ENCODE measurements at places on chromosomes 16 and 17. TPM values are rescaled to one million over a fixed set of nuclear protein-coding genes. Genes with fewer than 3 reads are reported as not detected.

TEX2 gene
- 32.9 TPM for total RNA-seq

TPSD1 gene
- total RNA-seq: not detected

FAHD1 gene
- total RNA-seq: 74.9 TPM

SHISA6 gene
- total RNA-seq: not detected

CNP gene
- 50.6 TPM for total RNA-seq

MT1A gene
- total RNA-seq: 0.44 TPM

FOXN1 gene
- not detected for total RNA-seq

HIC1 gene
- 12.7 TPM for total RNA-seq

COX10 gene
- total RNA-seq: 9.6 TPM

HYDIN gene
- total RNA-seq: 1.1 TPM

All from aortic smooth muscle cell (primary cell).